MV-4-11 (cell line): ENCODE measurements at places on chromosomes 6 and 20.

DNA sequence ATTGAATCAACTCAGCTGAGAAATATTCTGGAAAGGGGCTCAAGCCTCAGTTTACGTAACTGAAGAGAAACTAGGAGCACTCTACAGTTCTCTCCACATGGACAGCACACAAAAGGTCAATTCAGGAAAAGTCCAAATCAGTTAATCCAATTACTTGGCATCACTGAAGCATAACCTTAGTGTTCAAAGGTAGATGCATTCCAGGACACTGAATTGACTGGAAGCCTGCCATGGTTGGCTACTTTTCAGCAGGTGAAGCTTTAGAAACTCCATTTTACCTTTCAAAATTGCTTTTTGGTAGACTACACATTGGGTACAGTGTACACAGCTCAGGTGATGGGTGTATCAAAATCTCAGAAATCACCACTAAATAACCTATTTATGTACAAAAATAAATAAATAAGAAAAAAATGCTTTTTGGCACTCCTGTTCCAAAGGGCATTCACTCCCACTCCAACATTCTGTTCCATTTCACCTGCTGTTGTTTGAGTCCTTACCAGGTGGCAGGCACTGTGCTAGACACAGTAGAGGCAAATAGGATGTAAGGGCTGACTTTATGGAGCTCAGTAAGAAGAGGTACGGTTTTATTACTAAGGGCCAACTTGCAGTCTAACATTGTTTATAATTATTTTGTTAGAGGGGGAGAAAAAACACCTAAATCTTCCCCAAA is 153.4 kb downstream of the FAXC start:
- DNase-seq = no peak

- DNase-seq = no peak
These were observed 132.2 kb downstream of the OGFRL1 start for GRCh38 chr6:71420693-71421328.

DNA sequence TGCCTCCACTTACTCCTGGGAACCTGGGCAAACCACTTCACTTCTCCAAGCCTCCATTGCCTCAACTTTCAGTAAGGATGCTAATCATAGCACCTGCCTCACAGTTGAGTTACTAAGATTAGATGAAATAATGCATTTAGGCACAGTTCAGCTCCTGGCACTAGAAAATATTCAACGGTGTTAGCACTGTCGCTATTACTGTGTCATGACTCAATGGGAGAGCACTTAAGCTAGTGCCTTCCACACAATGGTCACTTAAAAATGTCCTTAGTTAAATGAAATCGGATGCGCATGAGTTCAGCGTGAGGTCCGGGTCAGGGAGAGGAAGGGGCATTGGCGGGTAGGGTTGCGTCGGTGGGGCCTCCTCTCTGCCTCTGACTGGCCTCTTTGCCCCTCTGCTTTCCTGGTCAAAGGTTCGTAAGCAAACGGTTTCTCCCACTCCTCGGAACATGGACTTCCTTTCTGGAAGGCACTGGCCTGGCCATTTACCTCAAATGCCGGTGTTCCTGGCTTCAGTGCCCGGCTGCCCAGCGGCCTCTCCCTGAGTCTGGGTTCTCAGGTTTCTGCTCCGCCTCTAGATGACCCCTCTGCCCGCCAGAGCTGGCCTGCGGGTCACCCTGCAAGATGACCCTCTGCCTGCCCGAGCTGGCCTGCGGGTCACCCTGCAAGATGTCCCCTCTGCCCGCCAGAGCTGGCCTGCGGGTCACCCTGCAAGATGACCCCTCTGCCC is 123.8 kb upstream of the QKI start:
- no peak for DNase-seq

DNA sequence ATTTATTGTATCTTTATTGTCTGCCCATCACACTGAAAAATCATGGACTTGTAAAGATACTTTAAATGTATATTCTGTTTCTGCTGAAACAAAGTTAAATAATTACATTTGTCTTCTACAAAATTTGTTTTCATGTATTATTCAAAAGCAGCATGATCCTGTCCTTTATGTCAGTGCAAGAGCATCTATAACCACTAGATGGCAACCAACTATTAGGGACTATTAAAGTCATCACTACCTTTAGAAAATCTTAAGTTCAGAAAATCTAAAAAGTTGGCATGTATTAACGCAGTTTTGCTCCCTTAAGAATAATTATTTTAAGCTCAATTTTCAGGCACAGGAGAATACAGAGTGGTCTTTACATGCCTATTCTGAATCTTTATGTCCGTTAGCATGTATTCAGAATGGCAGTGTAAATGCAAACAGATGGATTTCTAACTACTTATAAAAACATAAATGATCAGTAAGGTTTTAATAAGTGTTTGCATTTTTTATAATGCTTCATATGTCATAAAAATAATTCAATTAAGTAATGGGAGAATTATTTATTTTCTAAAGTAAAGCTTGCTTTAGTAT is 17.8 kb downstream of the TMEM30A start:
- peak; percentile 54 for DNase-seq

DNA sequence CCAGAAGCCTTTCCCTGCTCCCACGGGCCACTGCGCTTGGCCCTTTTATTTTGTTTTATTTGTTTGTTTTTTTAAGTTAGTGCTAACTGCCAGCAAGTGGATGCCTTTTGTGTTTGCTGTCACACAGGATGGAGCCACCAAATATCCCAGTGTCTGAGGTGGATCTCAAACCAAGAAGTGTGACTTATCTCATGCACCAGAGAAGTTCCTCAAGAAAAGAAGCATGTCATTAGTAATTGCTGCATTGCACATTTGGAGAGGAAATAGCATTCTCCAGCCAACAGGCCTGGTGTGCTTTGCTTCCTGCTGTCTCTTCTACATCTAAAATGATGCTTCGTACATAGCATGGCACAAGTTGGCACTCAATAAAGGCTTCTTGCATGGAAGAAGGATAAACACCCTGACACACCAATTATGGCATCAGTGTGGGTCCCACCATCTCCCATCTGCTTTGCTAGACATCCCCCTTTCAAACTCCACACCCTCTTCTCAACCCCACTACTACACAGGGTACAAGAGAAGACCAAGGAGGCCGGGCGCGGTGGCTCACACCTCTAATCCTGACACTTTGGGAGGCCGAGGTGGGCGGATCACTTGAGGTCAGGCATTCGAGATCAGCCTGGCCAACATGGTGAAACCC is 1.9 kb upstream of the ATP9A start:
- DNase-seq = no peak

DNA sequence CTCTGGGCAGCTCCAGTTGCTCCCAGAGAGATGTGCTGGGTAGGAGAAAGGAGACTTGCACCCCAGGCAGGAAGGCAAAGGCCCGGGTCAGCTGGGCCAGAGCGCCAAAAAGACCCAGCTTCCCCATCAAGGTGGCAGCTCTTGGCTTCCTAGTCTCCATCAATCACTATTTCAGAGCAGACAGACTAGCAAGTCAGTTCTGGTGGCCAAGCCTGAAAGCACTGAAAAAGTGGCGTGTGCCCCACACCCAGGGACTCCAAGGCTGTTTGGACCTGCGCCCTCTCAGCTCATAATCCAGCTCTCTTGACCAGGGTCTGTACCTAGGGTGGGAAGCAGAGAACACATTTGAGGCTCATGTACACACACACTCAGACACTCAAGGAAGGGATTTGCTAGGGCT is 3.7 kb downstream of the MAFB start:
- DNase-seq = no peak
